Muscle of leg (tissue), 16 donors: ENCODE measurements at places on chromosomes 6 and 20.
A peak's percentile ranks its signal among the peaks of the same experiment; 100 is the strongest.

- no peak for DNase-seq
Measured at GRCh38 chr20:35963878-35964277, 4.5 kb upstream of the CNBD2 start.

DNA sequence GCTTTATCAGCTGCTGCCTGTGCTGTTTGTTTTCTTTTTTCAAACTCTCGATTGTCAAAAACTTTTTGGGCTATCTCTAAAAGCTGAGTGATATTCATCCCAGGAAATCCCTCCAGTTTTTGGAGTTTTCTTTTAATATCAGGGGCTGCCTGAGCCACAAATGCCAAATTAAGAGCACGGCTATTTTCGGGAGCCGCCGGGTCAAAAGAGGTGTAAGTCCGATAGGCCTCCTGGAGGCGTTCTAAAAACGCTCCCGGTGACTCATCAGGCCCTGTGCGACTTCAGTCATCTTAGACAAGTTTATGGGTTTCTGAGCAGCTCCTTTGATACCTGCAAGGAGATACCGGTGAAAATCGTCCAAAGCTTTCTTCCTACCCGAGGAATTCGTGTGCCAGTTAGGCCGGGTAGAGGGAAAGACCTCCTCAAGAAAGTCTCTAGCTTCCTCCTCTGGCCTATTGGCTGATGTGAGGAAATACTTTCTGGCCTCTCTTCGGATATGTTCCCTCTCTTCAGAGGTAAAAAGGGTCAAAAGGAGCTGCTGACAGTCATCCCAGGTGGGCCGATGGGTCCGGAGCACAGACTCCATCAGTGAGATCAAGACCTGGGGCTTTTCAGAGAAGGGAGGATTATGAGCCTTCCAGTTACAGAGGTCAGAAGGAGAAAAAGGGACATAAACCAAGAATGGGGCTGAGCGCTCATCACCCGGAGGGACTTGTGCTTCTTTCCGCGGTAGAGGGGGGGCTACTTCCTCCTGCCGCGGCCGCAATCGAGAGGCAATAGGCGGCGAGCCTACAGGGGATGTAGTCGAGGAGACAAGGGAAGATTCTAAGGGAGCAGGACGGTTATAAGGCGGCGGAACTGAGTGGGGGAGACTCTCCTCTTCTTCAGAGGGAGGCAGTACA lies 151.1 kb downstream of the TRIM27 start:
- DNase-seq: no peak

DNA sequence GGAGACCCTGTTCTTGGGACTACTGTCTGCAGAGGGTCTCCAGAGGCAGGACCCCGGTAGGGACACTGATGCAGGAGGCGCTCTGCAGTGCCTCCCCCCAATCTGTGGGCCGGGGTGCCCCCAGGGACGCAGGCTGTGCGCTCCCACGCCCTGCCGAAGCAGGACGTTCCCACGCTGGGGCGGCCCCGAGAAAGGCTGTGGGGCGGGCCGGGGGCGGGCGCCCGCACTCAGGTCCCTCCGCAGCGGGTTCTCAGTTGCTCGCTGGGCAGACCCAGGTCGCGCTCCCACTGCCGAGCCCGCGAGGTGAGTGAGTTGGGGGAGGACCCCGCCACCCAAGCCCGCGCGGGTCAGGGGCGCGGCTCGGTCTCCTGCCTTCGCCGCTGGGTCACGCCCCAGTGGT lies at the start of gene COX4I2:
TSS of gene COX4I2 (plus strand) at position 253 of the 400 bp plus-strand sequence. CDS start 1,106 bp downstream, outside the sequence.
- peak; percentile 26 for DNase-seq

GRCh38 chr6:93749191-93749590 lies 329.8 kb upstream of the EPHA7 start:
- DNase-seq: no peak

DNA sequence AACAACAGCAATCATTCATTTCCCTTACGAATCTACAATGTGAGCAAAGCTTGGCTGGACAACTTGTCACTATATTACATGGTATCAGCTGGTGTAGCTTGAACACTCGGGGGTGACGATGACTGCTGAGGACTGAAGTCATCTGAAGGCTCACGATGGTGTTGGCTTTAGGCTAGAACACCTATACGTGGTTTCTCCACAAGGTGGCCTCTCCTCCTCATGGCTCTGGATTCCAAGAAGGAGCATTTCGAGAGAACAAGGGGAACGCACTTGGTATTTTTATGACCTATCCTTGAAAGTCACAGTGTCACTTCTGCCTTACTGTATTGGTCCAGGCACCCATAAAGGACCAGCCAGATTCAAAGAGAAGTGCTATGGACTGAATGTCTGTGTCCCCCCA lies 37.5 kb upstream of the ADGRF1 start:
- no peak for DNase-seq

GRCh38 chr6:27679964-27680694 lies 207.2 kb upstream of the ZNF184 start:
- DNase-seq: peak; percentile 4

DNA sequence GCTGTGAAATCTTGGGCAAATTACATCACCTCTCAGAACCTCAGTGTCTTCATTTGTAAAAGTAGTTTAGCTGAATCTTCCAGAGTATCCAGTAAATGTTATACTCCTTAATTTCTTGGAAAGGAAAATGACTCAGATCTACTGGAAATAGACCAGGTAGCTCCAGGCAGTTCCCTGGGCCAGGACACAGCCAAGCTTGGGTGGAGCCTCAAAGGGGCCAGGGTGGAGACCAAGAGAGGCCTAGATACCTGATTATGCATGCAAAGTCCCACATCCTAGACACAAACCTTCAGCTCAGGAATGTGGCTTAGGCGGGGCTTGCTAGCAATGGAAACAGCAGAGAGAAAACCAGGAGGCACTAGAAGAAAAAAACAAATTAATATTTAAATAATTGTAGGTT lies 272.8 kb downstream of the MAFB start:
- no peak for DNase-seq

GRCh38 chr20:32969356-32970114 lies 34.7 kb downstream of the SUN5 start:
- no peak for DNase-seq

- no peak for DNase-seq
Measured at GRCh38 chr6:35165630-35166071, 24.5 kb upstream of the TCP11 start.

DNA sequence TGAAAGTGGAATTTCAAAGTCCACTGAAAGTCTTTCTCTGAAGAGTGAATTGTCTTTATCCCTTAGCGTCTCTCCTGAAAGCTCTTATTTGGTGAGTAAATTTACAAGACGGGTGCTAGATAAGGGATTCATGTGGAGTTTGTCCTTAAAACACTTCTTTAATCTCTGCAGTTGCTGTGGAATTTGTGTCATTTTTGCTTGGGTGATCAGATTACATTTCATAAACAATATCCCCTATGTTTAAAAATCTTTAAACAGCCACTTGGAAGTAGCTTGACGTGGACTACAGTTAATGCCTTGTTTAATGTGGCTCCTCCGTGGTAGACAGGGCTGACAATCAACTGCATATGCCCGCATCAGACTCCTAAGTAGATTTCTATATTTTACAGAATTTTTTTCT lies 175.4 kb upstream of the ZNF217 start:
- no peak for DNase-seq

- no peak for DNase-seq
Measured at GRCh38 chr6:110523451-110524021, 47.1 kb upstream of the SLC22A16 start.

GRCh38 chr6:139713424-139713823 lies 339.0 kb upstream of the CITED2 start:
- DNase-seq: no peak

- no peak for DNase-seq
Measured at GRCh38 chr6:125332664-125333063, 30.9 kb upstream of the HDDC2 start.

- DNase-seq: no peak
Measured at GRCh38 chr20:45822857-45823256, 4.3 kb downstream of the TNNC2 start.

DNA sequence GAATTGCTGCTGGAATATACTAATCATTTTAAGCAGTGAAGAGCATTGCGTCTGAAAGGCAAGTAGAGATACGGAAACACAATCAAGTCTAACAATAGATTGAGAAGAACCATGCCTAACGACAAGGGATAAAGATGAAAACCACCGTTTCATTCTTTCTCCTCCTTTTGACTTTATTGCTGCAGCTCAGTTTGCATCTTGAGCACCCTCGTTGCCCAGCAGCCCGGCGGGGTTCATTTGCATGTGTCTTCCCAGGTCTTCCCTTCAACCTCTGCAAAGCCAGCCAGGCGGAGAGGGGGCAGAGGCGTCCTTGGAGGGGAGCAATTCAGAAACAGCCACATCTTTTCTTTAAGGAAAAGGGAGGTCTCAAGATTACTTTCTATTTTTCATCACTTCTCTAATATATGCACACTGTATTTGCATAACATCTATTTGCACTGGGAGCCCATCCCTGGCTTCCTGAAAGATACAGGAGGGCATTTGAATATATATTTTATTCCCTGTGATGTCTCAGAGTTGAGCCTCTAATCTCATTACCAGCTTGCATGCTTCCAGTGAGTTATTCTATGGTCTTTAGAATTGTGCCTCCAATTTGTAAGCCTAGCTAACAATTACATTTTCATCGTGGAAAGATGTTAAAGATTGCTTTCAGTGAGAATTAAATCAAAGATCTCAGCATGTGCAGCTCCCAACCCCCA lies 18.7 kb upstream of the PXDC1 start:
- no peak for DNase-seq

DNA sequence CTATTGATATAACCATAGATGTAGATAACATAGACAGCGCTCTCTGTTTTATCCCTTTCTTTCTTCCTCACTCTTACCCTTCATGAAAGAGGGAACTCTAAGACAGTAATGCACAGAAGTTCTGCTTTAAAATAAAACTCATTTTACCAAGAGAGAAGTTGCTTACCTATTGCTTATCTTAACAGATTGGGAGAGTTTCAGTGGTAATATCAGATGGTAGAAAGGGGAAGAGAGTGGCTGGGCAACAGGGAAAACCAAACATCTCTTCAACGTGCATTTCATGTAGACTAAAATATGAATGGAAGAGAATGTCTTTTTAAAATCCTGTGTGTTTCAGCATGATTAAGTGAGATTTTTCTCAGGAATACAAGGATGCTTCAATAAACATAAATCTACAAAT lies 45.3 kb upstream of the SIRPG start:
- DNase-seq: no peak

DNA sequence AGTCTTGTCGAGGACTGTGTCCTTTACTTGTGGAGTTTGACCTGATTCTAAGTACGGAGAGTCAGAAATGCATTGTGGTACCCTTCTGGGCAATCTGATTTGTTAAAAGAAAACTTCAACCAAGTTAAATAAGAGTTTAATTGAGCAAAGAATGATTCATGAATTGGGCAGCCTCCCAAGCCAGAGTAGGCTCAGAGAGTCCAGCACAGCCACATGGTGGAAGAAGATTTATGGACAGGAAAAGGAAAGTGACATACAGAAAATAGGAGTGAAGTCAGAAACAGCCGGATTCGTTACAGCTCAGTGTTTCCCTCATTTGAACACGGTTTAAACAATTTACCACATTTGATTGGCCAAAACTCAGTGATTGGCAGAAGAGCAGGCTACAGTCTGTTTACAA lies 329.2 kb downstream of the DHX35 start:
- DNase-seq: no peak

DNA sequence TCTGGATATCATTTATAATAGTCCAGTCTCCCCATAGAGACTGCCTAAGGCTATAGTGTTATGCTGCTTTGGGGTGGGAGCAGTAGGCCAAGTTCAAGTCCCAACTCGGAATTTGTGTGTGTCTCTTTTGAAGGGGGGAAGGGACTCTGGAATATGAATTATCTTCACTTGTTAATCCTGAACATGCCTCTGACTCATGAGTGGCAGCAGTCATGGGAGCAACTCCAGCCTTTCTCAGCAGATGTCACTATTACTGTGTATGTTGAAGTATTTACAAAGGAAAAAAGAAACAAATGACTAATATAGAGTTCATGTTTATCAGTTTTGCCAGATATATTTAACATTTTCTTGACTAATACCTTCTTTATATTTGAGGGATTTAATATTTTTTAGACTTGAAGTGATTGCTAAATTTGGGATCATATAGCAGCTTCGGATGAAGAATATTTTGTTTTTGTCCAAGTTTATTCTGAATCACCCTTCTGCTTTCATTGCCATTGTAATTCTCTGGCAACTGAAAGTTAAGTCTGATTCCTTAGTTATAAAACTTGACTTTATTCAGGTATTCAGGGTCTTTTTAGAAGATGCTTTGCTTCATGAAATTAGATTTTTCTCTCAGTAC lies 23.4 kb downstream of the FAM217A start:
- DNase-seq: peak; percentile 60
